Stimulated activated CD4-positive, alpha-beta T cell treated with anti-CD3 and anti-CD28 coated beads, Interleukin-1b, Interleukin-23, amount 100 ng/mL, for 1 hour (primary cell): ENCODE measurements at places on chromosomes 7 and 10.

- no peak for DNase-seq
Measured at GRCh38 chr7:25923741-25924460, 228.1 kb upstream of the NFE2L3 start.

DNA sequence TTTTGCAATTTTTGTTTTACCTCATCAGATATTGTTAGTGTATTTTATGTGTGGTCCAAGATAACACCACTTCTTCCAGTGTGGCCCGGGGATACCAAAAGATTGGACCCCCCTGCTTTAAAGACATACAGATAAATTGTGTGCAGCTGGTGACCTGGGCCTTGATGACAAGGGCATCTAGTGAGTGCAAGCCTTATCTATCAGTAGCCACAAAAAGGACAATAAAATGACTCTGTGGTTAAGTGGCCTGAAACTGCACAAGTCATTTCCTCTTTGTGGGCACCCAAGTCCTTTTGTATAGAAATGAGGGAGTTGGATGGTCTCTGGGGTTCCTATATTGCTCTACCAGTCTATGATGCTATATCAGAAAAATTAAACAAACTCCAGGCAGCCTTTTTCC is 98.1 kb downstream of the PARD3 start:
- DNase-seq = no peak

GRCh38 chr10:8058274-8059111 is 4.0 kb downstream of the GATA3 start:
- DNase-seq = no peak

DNA sequence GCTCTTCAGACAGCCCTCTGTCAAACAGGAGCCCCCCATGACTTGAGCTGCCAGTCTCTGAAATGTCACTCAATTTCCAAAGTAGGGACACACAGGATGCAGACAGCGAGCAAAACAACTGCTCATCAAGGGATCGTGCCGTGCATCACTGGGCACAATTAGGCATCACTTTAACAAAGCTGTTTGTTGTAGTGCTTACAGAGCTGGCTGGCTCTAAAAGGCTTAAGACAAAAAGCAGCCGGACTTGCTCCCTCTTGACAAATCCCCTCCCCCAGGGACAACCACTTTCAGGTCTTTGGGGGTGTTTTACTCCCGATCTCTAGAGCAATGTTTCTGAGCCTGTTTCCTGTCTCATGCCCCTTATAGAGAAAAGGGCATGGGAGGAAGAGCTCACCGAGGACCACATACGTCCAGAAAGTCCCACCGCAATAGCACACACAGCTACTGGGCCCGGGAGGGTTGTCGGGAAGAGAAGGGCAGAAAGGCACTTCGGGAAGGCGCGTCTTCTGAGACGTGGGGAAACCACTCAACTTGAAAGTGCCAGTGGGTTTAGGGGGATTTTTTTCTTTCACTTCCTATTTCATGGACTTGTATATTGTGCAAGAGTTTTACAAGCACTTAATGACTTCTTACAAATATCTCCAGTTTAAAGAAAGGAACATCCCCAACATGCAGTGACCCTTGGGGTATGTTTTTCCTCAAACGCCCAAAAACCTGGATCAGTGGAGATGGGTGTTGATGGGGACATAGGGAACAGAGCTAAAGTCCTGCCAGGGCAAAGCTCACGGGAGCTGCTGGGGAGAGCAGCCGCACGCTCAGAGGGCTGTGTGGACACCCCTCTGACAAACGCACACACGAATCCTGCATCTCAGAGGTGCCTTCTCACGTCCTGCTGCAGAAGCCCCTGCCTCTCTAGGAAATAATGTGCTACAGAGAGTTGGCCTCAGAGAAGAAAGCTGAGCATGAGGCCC is 27.1 kb downstream of the LRRC20 start:
- DNase-seq = no peak

DNA sequence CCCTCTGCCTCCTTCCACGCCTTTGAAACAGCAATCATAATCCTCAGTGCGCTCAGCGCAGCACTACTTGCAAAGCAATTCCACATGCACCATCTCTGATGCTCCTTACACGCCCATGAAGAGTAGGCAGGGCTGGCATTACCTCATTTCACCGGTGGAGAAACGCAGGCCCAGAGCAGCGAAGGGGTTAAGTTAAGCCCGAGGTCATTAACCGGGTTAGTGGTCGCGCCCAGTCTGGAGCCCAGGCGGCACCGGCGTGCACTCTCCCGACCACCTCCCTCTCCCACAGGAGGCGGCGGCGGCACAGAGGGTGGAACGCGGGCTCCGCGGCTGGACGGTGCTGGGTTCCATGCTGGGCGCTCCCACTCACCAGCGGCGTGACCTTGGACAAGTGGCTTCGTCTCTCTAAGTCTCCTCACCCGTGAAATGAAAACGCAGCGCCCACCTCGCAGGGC is 515 bp downstream of the FASTK start:
- no peak for DNase-seq
